ENCODE measurements at places on chromosomes 6 and 20.

GRCh38 chr20:31517373-31517772 lies 3.1 kb downstream of the HM13 start:
- DNase-seq, result no peak

DNA sequence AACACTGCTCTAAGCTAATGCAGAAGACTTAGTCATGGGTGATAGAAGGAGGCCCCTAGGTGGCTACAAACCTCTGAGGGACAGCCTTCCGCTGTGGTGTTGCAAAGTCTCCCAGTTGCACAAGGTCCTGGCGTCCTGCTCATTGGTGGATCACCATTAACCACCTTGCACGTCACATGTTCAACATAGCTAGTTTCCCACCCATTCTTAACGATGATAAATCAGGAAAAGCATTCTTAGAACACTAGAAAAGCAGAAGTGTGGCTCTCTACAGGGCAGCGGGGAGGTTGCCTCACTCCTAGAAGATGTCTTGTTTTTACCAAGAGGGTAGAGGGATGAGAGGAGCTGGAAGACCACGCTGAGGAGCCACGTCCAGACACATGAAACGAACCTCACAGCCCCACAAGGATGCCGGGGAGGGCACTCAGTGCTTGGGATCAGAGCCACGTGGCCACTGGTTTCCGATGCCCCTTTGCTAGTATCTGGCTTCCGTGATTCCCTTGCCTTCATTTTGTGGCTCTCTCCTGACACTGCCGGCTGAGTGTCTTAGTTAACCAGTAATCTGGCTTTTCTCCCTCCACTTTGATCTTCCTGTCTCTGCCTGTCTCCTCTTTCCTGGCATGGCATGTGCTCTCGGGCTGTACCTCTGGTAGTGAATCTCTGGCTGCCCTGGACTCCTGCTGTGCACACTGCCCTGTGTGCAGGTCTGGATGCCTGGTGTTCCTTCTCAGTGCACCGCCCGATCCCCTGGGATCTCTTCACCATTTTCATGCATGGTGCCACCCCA lies 91.4 kb upstream of the NEDD9 start:
- DNase-seq, result no peak

DNA sequence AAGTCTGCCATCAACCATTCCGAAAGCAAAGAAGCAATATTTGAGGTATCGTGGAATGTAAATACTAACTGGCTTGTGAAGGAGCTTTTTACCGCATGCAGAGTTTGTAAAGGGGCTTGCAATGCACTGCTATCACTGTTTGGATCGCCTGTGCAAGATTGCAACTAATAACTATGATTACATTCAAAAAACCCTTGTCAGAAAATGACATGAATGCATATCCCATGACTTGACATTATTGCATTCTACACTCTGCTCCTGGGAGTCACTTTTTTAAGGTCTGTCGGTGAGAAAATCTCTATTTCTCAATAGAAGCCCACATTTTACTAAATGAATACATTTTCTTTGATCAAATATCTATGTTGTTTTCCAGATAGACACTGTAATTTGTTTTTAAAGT lies 335.4 kb upstream of the SPTLC3 start:
- DNase-seq, result no peak

- DNase-seq, result no peak
These were observed 9.0 kb upstream of the AFDN start for GRCh38 chr6:167817729-167818128.

- DNase-seq, result peak; percentile 24
These were observed 250.4 kb downstream of the FOXA2 start for GRCh38 chr20:22333885-22334545.

DNA sequence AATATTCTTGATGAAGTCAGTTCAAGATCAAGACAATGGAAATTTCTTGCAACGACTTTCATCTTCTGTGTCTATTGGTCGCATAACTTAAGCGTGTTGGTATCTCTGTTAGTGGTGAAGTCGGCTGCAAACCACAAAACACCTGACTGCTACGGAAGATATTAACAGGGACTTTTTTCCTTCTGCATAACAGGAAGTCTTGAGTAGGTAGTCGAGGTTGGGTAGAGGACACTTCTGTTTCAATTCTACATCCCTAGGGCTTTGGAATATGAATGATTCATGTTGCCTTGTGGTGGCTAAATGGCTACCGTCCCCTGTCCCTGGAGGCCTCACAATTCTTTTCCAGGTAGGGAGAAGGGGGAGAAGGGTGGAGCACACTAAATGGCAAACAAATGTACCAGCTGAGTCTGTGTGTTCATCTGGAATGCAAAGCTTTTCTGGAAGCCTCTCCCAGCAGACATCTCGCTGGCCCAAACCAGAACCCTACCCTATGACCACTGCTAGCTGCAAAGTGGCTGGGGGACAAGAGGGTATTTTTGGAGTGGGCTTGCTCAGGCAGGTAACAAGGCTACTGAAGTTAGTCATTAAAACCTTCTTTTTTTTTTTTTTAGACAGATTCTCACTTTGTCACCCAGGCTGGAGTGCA lies 34.6 kb upstream of the NKX2-2 start:
- no peak for DNase-seq

GRCh38 chr6:50707652-50708300 lies 5.5 kb upstream of the TFAP2D start:
- no peak for DNase-seq

GRCh38 chr6:110944681-110945151 lies 13.8 kb upstream of the GTF3C6 start:
- DNase-seq, result no peak

DNA sequence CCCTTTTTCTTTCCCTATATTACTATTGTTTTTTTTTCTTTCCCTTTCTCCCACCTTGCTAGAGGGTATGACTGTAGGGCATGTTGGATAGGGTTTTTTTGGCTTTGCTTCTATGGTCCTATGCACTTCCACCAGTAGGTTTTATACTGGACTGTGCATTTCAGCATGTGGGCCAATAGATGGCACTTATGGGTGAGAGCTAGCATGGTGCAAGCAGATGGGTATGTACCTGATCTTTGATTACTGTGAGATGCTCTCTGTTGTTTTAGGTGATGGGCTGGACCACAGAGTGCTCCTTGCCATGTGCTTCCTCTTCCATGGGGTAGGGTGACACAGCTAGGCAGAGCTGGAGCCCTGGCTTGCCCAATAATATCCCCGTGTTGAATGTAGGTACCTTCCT lies 128.5 kb upstream of the CHD6 start:
- DNase-seq, result no peak

DNA sequence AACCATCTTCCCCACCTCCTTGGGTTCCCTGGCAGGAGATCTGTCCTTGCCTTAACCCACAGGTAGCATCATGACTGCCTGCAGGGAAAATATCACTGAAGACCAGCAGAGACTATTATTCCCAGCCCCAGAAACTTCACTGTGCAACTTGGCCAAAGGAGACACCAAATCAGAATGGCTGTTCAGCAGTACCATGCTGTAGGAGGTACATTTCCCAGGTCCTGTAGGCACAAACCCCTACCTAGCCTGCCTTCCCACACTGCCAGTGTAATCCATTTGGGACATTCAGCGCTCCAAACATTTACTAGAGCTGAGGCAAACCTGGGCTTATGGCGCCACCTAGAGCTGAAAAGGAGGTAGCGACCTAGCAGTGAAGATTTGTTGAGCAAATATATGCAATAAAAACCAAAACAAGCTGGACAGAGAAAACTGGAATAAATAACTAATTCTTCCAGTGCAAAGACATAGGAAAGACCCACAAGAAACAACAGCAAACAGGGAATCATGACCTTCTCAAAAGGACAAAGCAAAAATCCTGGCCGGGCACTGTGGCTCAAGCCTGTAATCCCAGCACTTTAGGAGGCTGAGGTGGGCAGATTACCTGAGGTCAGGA lies 60.3 kb downstream of the VTA1 start:
- no peak for DNase-seq

GRCh38 chr6:31797588-31797987 lies 2.0 kb upstream of the VARS1 start:
- no peak for DNase-seq

Data from forelimb muscle (tissue), 1 donor.